Stimulated activated CD4-positive, alpha-beta T cell treated with anti-CD3 and anti-CD28 coated beads, TNF-alpha, amount 100 ng/mL, for 4 hours (primary cell): ENCODE measurements at places on chromosomes 1 and 21.

DNA sequence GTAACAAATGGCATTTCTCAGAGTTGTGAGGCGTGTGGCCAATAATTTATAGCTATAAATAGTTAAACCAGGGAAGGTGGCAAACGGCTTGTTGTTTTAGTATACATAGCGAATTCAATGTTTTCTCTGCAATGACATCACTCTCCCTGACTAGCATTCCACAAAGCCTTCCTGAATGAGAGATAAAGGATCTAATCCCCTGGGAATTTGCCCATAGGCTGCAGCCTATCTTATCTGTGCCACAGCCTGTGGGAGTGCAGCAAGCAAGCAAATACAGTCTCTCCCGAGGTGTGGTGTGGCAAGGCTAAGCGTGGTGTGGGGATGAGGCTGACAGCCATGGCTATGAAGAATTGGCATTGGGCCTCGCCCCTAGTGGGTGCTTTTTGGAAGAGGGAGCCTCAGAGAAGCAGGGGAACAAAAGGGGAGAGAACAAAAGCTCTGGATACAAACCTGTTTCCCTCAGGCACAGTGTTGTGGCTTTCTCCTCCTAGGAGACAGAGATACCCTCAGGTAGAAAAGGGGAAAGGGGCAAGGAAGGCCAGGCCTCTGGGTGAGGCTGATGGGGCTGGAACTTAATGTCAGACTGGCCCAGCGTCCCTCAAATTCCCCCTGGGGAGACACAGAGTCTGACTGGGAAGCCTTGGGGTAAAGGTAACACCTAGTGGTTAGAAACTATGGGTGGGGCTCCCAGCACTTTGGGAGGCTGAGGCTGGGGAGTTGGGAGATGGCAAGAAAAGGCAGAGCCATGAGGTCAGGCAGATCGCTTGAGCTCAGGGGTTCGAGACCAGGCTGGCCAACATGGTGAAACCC is 8.9 kb downstream of the TAGLN2 start:
- DNase-seq: no peak

DNA sequence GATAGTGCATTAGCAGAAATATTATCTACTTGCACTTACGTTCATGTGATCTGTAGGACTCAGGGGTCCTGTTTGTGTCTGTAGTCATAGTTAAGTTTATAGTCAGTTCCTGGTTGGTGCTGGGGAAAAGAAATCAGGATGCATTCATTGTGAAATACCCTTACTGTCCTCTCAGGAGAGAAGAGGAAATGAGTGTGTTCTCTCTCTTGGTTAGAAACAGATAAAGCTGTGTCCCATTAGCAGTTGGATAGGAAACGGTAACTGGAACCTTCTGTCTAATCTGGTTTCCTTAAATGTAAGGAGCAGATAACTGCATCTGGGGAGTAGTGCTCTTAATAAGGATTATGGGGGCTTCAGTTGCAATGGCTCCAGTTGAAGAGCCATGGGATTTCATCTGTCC is 8.9 kb downstream of the SDCCAG8 start:
- DNase-seq: no peak

DNA sequence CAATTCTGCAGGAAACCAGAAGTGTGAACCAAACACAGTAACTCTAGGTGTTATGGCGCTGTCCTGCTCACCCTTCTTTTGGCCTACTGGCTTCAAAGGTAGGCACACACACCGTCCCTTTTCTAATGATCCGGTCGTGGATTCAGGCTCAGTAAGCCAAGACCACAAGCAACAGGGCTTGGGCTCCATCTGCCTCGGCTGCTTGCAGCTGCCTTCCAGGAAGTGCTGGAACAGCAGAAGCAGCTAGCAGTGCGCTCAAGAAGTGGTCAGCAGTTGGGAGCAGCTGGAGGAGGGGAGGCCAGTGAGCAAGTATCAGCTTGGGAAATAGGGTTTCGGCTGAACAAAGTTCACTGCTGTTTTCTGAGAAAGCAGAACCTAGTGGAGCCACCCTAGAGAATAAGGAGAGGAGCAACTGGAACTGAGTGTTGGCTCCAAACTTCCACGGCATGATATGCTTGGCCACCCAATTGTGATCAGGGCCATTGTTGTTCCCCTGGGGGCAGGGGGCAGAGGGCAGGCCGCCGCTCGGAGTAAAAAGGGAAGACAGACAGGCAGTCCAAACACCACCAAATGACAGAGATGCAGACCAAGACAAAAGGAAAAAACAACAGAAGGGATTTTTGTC is 173.4 kb downstream of the TOMM20 start:
- DNase-seq: no peak

DNA sequence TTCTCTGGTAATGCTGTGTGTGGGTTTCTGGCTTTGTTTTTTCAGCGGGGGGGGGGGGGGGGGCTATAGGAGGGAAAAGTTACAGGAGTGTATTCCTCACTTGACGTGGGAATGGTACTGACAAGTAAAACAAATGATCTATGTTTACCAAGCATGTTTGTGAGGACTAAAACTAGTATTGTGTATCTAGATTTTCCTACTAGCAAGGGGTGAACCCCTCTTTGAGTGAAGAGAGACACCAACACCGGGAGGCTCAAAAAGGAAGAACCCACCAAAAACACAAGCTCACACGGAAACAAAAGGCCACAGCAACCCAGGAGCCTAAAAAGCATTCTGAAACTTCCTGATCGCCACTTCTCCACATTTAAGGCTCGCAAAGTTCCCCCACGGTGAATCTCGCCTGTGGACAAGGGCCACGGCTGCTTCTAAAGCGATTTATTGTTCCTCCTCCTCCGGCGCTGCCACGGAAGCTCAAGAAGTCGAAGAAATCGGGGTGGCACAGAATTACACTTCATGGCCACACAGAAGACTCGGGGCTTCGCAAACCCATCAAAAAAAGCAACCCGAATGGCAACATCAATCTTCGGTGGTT is 703 bp downstream of the PUM1 start:
- DNase-seq: no peak

DNA sequence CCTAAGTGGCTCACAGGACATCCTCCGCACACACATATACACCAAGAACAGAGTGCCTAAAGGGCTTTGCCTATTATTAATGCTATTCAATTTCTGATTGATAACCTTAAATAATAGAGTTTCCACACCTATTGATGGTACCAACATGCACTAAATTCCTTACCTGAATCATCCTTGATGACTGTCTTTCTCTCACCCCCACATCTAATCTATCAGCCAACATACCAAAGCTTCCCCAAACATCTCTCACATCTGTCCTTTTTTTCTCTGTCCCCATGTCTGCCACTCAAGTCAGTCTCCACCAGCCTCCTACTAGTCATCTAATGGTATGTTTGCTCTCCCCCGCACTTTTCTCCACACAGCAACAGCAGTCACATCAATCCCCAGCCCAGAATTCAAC is 174.4 kb downstream of the DSCAM start:
- no peak for DNase-seq

GRCh38 chr1:152972196-152972886 is 1.9 kb downstream of the SPRR4 start:
- DNase-seq: no peak

DNA sequence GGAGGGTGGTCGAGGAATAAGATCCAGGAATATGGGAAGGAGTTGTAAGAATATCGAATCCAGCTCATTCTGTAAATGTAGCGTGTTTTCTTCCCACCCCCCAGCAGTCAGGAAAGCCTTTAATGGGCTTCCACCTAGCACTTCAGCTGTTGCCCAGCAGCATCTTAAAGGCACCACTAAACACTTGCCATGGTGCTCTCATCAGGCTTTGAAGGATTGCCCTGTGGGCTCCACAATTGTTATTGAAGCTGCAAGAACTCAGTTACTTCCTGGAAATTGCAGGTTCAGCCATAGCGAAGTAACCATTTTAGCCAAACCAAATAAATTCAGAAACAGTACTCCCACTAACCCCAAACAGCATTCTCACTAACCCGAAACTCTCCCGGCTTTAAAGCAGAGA is 511.2 kb downstream of the PLPP3 start:
- no peak for DNase-seq

GRCh38 chr1:224183591-224184312 is 712 bp downstream of the DEGS1 start:
- peak; percentile 48 for DNase-seq

GRCh38 chr1:20359451-20360330 is 69.0 kb downstream of the VWA5B1 start:
- peak; percentile 24 for DNase-seq

DNA sequence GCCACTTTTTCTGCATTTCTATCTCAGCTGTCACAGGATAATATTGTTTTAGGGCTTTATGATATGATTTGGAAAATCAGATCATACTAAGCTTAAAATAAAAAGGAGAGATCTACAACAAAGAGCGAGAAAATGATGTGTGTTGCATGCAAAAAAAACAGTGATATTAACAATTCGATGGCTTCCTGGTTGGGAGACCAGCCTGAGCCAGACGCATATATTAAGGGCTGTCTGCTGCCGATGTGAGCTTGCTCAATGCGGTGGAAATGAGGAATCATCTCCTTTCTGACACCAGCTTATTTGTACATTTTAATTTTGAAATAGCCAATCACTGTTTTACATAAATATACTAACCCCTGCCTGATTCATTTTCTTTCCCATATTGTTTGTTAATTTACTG is 862.6 kb downstream of the USP25 start:
- DNase-seq: no peak

DNA sequence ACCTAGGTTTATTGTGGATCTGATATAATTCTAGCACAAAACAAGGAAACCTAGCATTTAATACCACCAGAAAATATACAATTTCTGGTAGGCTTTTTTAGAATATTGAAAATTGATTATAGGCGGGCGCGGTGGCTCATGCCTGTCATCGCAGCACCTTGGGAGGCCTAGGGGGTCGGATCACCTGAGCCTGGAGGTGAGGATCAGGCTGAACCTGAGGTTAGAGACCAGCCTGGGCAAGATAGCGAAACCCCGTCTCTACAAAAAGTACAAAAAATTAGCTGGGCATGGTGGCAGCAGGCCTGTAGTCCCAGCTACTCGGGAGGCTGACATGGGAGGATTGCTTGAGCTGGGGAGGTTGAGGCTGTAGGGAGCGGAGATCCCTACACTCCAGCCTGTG is 948 bp upstream of the COP1 start:
- no peak for DNase-seq
